ENCODE measurements at places on chromosomes 7 and 10. TPM values are rescaled to one million over a fixed set of nuclear protein-coding genes. Genes with fewer than 3 reads are reported as not detected.

DNA sequence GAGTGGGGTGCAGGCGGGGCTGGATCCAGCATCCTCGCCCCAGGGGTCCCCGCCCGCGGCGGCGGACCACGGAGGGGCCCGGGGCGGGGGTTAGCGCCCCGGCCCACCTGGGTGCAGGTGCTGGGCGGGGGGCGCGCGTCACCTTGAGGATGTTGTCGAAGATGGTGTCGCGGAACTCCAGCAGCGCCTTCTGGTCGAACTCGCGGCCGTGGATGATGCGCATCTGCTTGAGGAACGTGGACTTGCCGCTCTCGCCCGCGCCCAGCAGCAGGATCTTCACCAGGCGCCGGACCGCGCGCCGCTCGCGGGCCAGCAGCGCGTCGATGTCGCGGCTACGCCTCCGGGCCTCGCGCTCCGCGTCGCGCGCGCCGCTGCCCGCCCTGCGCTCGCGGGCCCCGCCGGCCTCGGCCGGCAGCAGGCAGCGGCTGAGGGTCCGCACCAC lies 376 bp downstream of the GNA12 start:
- H3K4me1 ChIP-seq, result peaks cover 2% of the 10 kb centered on the region
- H3K27ac ChIP-seq, result peak overlapping the region; percentile 52
- no peaks in the 10 kb centered on the region for H3K36me3 ChIP-seq

DNA sequence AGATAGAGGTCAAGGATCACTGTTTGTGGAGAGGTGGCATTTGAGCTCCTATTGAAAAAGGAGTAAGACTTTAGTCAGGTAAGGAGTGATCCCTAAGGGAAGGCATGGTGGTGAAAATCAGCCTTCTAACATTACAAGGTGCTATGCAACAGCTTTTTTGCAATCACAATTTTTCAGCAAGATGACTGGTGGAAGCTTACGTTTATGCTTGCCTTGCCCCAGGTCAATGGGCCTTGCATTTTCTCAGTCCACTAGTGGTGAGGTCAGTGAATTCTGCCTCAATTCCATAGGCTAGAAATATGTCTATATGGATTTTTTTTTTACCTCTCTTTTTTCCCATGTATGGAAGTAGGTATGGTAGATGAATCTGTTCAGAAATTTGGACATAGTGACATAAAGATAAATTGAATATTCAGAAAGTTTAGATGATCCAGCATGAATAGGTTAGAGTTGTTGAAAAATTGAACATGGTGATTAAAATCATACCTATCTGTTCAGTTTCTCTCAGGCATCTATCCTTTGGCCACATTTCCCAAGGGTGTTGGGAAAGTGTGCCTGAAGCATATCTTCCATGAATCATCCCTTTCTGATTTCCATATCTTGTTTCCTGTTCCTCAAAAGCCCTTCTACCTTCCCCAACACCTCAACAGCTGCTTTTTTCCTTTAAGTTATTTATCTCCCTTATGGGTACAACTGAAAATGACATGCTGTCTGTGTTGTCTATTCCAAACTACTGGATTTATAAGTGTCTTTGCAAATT lies 71.9 kb upstream of the PTPRZ1 start:
- H3K36me3 ChIP-seq, result no peaks in the 10 kb centered on the region
- no peaks in the 10 kb centered on the region for H3K4me1 ChIP-seq
- DNase-seq, result no peak
- no peak overlapping the region for H3K27ac ChIP-seq
- no peaks in the 10 kb centered on the region for H3K27me3 ChIP-seq

GRCh38 chr7:19210893-19211413 lies 65.7 kb upstream of the FERD3L start:
- no peak overlapping the region for H3K4me3 ChIP-seq
- no peaks in the 10 kb centered on the region for H3K36me3 ChIP-seq
- no peak overlapping the region for H3K27ac ChIP-seq
- no peak for DNase-seq
- H3K27me3 ChIP-seq, result no peaks in the 10 kb centered on the region

- DNase-seq, result no peak
- peaks cover 2% of the 10 kb centered on the region for H3K4me1 ChIP-seq
- H3K27ac ChIP-seq, result no peak overlapping the region
- no peaks in the 10 kb centered on the region for H3K36me3 ChIP-seq
These were observed 46.5 kb upstream of the TNRC18 start for GRCh38 chr7:5470167-5470532.

GRCh38 chr7:153503093-153503492 lies 549.1 kb upstream of the DPP6 start:
- no peak overlapping the region for H3K4me3 ChIP-seq
- DNase-seq, result no peak
- H3K27ac ChIP-seq, result no peak overlapping the region
- H3K4me1 ChIP-seq, result no peaks in the 10 kb centered on the region

- H3K36me3 ChIP-seq, result no peaks in the 10 kb centered on the region
- no peak for DNase-seq
- H3K27ac ChIP-seq, result no peak overlapping the region
These were observed 468.6 kb downstream of the XPNPEP1 start for GRCh38 chr10:109454691-109455090.

The ZNF804B gene
- total RNA-seq, result not detected

The STX1A gene
- 4.6 TPM for total RNA-seq

DNA sequence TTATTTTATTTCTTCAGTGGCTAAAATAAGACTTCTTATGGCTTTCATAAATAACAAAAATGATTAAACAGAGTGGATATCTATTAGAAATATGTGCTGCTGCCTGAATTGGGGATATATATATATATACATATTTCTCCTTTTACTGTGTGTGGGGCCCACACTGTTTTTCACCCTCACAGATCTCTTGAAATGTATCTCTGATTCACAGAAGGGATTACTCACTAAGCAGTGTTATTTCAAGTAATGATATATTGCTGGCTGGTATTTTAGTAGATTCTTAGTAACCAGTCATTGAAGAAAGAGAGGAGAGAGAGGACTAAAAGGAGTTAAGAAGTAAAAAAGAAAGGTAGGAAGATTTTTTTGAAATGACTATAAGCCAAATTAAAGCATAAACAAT lies 308.6 kb upstream of the NRP1 start:
- no peaks in the 10 kb centered on the region for H3K4me1 ChIP-seq
- no peak overlapping the region for H3K27ac ChIP-seq
- peak; percentile 76 for DNase-seq
- no peak overlapping the region for H3K4me3 ChIP-seq
- H3K27me3 ChIP-seq, result no peaks in the 10 kb centered on the region

DNA sequence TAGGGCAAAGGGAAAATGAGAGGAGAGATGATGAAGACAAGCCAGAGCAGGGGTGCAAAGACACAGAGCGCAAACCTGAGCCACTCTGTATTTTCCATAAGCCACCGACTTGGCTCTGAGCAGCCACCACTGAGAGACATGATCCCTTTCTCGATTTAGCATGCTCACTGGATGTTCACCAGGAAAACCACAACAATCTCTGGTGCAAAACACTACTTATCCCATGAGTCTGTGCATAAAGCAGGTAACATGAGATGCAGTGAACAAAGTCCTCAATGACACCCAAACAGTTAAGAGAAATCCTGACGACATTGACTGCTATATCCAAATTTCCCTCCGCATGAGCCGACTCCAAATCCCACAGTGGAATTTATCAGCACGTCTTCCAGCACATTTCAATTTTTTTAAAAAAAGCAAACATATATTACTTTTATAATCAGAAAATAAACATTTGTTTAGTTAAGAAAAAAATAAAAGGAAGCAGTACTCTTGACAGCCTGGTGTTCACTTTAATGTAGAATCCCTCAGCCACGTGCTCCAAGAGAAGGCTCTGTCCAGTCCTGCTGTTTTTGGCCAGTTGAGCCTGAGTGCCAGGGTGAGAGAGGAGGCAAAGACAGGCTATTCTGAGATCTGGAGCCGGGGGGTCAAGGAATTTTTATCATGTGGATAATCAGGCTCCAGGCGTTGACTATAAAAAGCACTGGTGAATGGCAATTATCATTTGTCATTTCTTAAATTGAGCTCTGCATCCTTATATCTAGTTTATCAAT lies 238.4 kb downstream of the KCNMA1 start:
- no peak for DNase-seq
- H3K4me3 ChIP-seq, result no peak overlapping the region
- H3K27ac ChIP-seq, result no peak overlapping the region

- no peak overlapping the region for H3K4me3 ChIP-seq
- no peak for DNase-seq
- H3K36me3 ChIP-seq, result no peaks in the 10 kb centered on the region
- H3K4me1 ChIP-seq, result peaks cover 7% of the 10 kb centered on the region
- no peak overlapping the region for H3K27ac ChIP-seq
- H3K27me3 ChIP-seq, result no peaks in the 10 kb centered on the region
These were observed 53.5 kb downstream of the INSYN2A start for GRCh38 chr10:127142856-127143255.

DNA sequence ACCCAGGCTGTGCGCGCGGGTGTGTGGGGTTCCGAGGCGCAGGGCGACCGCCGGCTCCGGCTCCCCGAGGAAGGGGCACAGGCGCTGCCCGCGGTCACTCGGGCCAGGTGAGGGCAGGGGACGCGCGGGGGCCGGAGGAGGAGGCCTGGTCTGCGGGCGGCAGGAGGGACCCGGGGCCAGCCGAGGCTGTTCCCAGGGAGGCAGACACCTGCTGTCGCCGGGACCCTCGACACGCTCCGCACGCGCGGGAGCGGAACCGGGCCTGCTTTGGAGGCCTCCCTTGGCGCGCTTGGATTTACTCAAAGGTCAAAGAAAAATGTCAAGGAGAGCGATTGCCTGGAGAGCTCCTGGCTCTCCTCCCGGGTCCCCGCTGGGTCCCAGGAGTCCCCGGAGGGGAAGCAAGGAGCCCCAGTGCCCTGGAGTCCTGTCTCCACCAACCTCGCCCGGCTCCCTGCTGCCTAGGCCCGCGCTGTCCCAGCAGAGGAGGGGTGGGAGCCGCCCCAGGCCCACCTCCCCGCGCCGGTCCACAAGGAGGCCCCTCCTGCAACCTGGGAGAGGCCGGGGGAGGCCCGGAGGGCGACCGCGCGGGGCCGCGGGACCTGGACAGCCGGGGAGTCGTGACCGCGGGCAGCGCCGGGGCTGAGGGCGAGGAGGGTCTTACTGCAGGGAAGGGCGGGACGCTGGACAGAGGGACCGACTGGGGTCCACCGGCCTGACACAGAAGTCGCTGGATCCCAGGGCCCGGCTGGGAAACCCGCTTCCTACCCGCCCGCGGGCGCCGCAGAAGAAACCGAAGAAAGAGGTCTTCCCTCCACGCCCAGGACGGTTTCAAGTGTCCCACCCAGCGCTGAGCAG lies 348.9 kb downstream of the DNAJB6 start:
- DNase-seq, result no peak
- no peak overlapping the region for H3K27ac ChIP-seq
- H3K4me3 ChIP-seq, result no peak overlapping the region
- peaks cover 4% of the 10 kb centered on the region for H3K27me3 ChIP-seq
- no peaks in the 10 kb centered on the region for H3K36me3 ChIP-seq

- DNase-seq, result no peak
- no peaks in the 10 kb centered on the region for H3K27me3 ChIP-seq
- H3K4me3 ChIP-seq, result no peak overlapping the region
- no peak overlapping the region for H3K27ac ChIP-seq
- H3K4me1 ChIP-seq, result no peaks in the 10 kb centered on the region
These were observed 38.6 kb downstream of the ZNF800 start for GRCh38 chr7:127353897-127354296.

GRCh38 chr7:23346316-23346715 lies 47.2 kb downstream of the MALSU1 start:
- H3K4me3 ChIP-seq, result no peak overlapping the region
- H3K36me3 ChIP-seq, result no peaks in the 10 kb centered on the region
- no peak overlapping the region for H3K27ac ChIP-seq
- no peak for DNase-seq
- H3K27me3 ChIP-seq, result no peaks in the 10 kb centered on the region
- H3K4me1 ChIP-seq, result peaks cover 18% of the 10 kb centered on the region

DNA sequence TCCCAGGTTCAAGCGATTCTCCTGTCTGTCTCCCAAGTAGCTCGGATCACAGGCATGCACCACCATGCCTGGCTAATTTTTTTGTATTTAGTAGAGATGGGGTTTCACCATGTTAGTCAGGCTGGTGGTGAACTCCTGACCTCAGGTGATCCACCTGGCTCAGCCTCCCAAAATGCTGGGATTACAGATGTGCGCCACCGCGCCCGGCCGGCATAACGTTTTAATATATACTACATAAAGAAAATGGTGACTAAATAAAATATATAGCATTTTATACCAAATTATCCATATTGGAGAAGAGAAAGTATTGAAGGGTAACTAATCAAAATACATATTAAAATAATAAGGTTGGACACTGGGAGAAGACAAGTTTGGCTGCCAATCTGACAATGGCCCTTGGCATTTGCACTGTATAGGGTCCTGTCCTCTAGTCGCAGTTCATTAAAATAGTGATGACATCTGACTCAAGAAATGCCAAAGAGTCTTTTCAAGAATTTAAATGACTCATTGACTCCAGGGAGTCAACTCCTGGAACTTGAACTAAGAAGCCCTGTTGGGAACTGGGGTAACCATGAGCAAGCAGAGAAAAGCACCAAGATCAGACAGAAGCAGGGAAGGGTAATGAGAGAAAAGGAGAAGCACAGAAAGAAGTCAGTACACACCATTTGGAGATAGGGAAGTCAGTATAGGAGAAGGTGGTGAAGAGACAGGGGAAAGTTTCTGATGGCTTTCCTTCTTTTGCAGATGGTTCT lies 91.1 kb downstream of the CH25H start:
- H3K4me1 ChIP-seq, result no peaks in the 10 kb centered on the region
- H3K27ac ChIP-seq, result no peak overlapping the region
- H3K36me3 ChIP-seq, result no peaks in the 10 kb centered on the region
- H3K27me3 ChIP-seq, result no peaks in the 10 kb centered on the region

DNA sequence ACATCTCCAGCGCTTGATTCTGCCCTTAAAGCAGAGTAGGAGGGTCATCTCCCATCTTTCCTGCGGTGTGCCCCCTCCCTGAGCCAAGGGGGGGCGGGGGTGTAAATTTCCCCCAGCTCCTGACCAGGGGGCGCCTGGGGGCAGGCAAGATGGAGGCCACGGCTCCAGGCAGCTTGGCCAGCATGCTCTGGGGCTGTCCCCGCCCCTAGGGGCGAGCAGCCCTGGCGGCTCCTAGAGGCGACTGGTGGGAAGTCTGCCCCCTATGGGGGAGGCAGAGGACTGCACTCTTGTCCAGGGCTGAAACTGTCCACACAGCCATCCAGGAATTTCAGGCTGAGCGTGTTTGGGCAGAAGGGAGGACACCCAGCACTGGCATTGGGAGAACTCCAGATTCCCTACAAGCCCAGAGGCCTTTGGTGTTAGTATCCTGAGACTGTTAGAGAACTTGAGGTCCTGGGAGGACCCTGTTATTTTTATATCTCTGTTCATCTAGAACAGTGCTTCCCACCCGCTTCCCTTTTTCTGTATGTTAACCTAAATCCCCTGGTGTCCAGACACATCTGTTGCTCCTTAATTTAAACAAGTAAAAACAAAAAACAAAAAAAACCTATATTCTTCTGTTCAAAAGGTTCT lies 4.6 kb downstream of the STRA8 start:
- no peak overlapping the region for H3K4me3 ChIP-seq
- H3K27me3 ChIP-seq, result peaks cover 10% of the 10 kb centered on the region
- no peaks in the 10 kb centered on the region for H3K4me1 ChIP-seq
- no peaks in the 10 kb centered on the region for H3K36me3 ChIP-seq

- H3K36me3 ChIP-seq, result no peaks in the 10 kb centered on the region
- no peak overlapping the region for H3K4me3 ChIP-seq
- H3K4me1 ChIP-seq, result no peaks in the 10 kb centered on the region
- DNase-seq, result no peak
- H3K27ac ChIP-seq, result no peak overlapping the region
These were observed 1.8 kb downstream of the HOXA10 start for GRCh38 chr7:27172315-27172774.

GRCh38 chr10:122227754-122228153 lies 43.3 kb upstream of the BTBD16 start:
- no peak for DNase-seq
- H3K27ac ChIP-seq, result no peak overlapping the region
- H3K27me3 ChIP-seq, result no peaks in the 10 kb centered on the region
- no peaks in the 10 kb centered on the region for H3K4me1 ChIP-seq
- peaks cover 8% of the 10 kb centered on the region for H3K36me3 ChIP-seq
- H3K4me3 ChIP-seq, result no peak overlapping the region

Data from fibroblast of lung (primary cell).